ENCODE measurements at places on chromosomes 5 and 9. TPM values are rescaled to one million over a fixed set of nuclear protein-coding genes. Genes with fewer than 3 reads are reported as not detected.

DNA sequence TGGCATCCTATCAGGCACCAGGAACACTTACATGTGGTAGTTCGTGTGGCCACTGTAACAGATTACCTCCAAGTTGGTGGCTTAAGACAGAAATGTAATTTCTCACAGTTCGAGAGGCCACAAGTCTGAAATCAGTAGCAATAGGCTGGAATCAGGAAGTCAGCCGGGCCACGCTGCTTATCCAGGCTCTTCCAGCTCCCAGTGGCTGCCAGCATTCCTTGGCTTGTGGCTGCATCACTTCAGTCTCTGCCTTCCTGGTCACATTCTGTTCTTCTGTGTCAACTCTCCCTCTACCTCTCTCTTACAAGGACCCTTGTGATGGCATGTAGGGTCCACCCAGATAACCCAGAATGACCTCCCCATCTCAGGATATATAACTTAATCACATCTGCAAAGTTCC, 78.7 kb upstream of the MSX2 start:
- H3K4me1 ChIP-seq = no peaks in the 10 kb centered on the region
- no peaks in the 10 kb centered on the region for H3K36me3 ChIP-seq
- no peak overlapping the region for H3K4me3 ChIP-seq
- H3K27me3 ChIP-seq = no peaks in the 10 kb centered on the region
- no peak overlapping the region for H3K27ac ChIP-seq

- no peak overlapping the region for H3K4me3 ChIP-seq
- DNase-seq = no peak
- no peaks in the 10 kb centered on the region for H3K36me3 ChIP-seq
- H3K4me1 ChIP-seq = no peaks in the 10 kb centered on the region
- no peak overlapping the region for H3K27ac ChIP-seq
- peaks cover 2% of the 10 kb centered on the region for H3K27me3 ChIP-seq
Measured at GRCh38 chr5:4116834-4117233, 521.2 kb downstream of the IRX1 start.

- no peaks in the 10 kb centered on the region for H3K4me1 ChIP-seq
- no peak for DNase-seq
- H3K27me3 ChIP-seq = no peaks in the 10 kb centered on the region
- no peak overlapping the region for H3K27ac ChIP-seq
- no peaks in the 10 kb centered on the region for H3K36me3 ChIP-seq
- no peak overlapping the region for H3K4me3 ChIP-seq
Measured at GRCh38 chr9:74479711-74480110, 17.4 kb upstream of the RORB start.

DNA sequence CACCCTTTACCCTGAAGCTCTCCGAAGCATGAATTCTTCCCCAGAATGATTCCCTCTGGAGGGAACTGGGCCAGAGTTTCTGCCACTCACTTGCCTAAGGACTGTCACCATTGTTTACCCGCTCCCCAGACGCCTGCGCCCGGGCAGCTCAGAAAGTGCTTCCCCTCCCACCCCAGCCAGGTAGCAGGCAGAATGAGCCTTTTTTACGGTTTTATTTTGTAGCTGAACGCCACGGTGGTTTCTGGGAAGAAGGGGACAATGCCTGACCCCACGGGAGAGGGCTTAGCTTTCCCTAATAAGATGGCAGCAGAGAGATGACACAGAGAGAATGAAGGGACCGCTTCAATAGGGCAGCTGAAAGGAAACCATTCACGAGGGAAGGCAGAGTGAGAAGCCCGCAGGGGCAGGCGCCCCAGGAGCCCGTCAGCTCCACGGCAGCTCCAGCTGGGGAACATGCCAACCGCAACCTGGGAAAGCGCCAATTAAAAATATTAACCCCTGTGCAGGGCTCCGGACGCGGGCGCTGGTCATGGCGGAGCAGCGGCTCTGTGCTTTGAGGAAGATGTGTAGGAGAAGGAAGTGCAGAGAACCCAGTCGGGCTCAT, 20.4 kb upstream of the NTNG2 start:
- DNase-seq = no peak
- no peak overlapping the region for H3K27ac ChIP-seq
- no peaks in the 10 kb centered on the region for H3K4me1 ChIP-seq
- H3K36me3 ChIP-seq = no peaks in the 10 kb centered on the region
- H3K27me3 ChIP-seq = no peaks in the 10 kb centered on the region

- H3K36me3 ChIP-seq = no peaks in the 10 kb centered on the region
- no peak overlapping the region for H3K27ac ChIP-seq
- no peak for DNase-seq
- no peak overlapping the region for H3K4me3 ChIP-seq
- no peaks in the 10 kb centered on the region for H3K4me1 ChIP-seq
- no peaks in the 10 kb centered on the region for H3K27me3 ChIP-seq
Measured at GRCh38 chr9:98289614-98290201, 34.3 kb upstream of the TBC1D2 start.

- H3K4me3 ChIP-seq = no peak overlapping the region
- H3K27ac ChIP-seq = no peak overlapping the region
- H3K27me3 ChIP-seq = no peaks in the 10 kb centered on the region
- no peak for DNase-seq
- H3K4me1 ChIP-seq = no peaks in the 10 kb centered on the region
- no peaks in the 10 kb centered on the region for H3K36me3 ChIP-seq
Measured at GRCh38 chr9:5633243-5633642, 4.3 kb downstream of the RIC1 start.

DNA sequence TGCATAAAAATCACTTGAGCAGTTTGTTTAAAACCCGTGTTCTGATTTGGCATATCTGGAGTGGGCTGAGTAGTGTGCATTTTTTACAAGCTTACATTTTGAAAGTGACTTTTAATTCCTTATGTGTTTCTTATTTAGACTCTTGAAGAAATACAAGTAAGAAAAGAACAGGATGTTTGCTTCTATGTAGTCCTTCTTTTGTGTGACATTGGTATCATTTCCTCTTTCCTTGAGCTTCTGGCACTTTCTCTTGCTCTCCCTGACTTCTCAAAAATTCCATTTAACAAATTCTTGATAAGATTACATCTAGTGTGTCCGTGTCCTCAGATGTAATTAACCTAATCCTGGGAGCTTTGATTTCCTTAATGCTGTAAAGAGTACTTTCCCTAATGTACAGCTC, 12.5 kb downstream of the GARNL3 start:
- H3K4me1 ChIP-seq = peaks cover 3% of the 10 kb centered on the region
- DNase-seq = no peak
- H3K27me3 ChIP-seq = no peaks in the 10 kb centered on the region
- no peak overlapping the region for H3K4me3 ChIP-seq
- H3K27ac ChIP-seq = no peak overlapping the region
- H3K36me3 ChIP-seq = no peaks in the 10 kb centered on the region

GRCh38 chr9:125505988-125506438, 201.0 kb downstream of the MAPKAP1 start:
- H3K27me3 ChIP-seq = no peaks in the 10 kb centered on the region
- no peak overlapping the region for H3K4me3 ChIP-seq
- no peaks in the 10 kb centered on the region for H3K4me1 ChIP-seq
- H3K27ac ChIP-seq = no peak overlapping the region
- H3K36me3 ChIP-seq = no peaks in the 10 kb centered on the region

GRCh38 chr5:126521130-126521529, 73.9 kb downstream of the ALDH7A1 start:
- peaks cover 5% of the 10 kb centered on the region for H3K4me1 ChIP-seq
- H3K27ac ChIP-seq = no peak overlapping the region
- H3K36me3 ChIP-seq = no peaks in the 10 kb centered on the region
- no peak overlapping the region for H3K4me3 ChIP-seq
- H3K27me3 ChIP-seq = no peaks in the 10 kb centered on the region
- no peak for DNase-seq

Gene INSL6
- not detected for total RNA-seq

Gene TNC
- total RNA-seq = 1,047 TPM

Gene PSD2
- total RNA-seq = 0.30 TPM

Gene PCDHGB6
- 9.5 TPM for total RNA-seq

Gene IRX2
- 0.27 TPM for total RNA-seq

Gene PAX5
- total RNA-seq = 0.81 TPM

Gene GRXCR2
- total RNA-seq = not detected

Gene PGM5
- total RNA-seq = 118 TPM

Gene PCDHGB7
- total RNA-seq = 12.7 TPM

Gene LCN12
- 0.71 TPM for total RNA-seq

Gene MORN5
- total RNA-seq = not detected

Gene PWWP2A
- 29.4 TPM for total RNA-seq

Gene SPRY4
- total RNA-seq = 67.9 TPM

Measured in aorta (tissue), 5 donors.